ENCODE measurements at places on chromosomes 7 and 10. TPM values are rescaled to one million over a fixed set of nuclear protein-coding genes. Genes with fewer than 3 reads are reported as not detected.

DNA sequence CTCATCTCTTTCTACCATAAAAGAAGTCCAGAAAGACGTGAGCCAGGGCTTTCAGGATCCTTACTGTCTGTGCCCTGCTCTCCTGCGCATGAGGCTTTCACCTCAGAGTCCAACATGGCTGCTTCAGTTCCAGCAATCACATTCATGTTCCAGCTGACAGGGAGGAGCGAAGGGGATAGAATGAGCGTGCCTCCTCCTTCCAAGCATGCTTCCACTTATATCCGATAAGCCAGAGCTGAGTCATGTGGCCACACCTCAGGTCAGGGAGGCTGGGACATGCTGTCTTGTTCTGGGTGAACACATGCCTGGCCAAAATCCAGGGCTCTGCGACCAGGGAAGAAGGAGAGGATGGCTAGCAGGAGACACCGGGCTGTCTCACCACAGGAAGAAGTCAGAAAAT is 248.2 kb downstream of the SKAP2 start:
- no peak for DNase-seq

- DNase-seq, result no peak
These were observed 11.7 kb downstream of the ORC5 start for GRCh38 chr7:104196161-104196560.

GRCh38 chr10:36989233-36989632 is 136.2 kb upstream of the ANKRD30A start:
- no peak for DNase-seq

DNA sequence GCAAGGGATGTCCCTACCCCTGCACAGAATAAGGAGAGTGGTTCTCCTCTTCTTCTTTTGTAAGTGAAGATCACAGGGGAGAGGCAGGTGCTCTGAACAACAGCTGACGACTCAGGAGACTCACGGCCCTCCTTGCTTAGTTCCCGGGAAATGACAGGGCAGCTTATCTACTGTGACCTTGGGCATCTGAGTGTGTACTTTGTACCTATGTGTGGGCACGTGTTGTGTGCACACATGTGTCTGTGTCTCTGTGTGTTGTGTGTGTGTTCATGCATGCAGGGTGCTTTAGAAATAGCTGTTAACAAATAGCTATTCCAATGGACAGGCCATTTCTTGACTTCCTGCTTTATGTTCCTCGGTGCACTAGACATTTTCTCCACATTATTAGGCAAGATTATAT is 80.5 kb upstream of the NPS start:
- no peak for DNase-seq

GRCh38 chr7:133625046-133625445 is 372.2 kb downstream of the EXOC4 start:
- DNase-seq, result no peak

- no peak for DNase-seq
These were observed 1271.6 kb upstream of the SORCS1 start for GRCh38 chr10:108436096-108436495.

DNA sequence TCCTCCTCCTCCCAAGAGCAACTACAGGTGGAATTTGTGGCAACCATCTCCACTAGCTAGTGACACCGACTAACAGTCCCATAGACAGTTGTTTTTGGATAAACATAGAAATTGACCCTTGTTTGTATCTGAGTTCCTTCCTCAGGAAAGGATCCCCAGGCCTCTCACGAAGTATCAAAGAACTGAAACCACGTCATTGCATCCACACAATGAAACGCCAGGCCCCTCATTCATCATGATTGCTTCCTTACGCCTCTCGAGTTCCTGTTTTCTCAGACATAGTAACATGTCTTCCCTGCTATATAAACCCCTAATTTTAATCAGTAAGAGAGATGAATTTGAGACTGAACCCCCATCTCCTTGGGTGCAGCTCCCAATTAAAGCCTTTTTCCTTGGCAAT is 18.1 kb downstream of the SLC35G1 start:
- no peak for DNase-seq

GRCh38 chr7:24042028-24042427 is 242.0 kb upstream of the NPY start:
- no peak for DNase-seq

GRCh38 chr10:113578773-113579172 is 25.9 kb downstream of the HABP2 start:
- DNase-seq, result no peak

DNA sequence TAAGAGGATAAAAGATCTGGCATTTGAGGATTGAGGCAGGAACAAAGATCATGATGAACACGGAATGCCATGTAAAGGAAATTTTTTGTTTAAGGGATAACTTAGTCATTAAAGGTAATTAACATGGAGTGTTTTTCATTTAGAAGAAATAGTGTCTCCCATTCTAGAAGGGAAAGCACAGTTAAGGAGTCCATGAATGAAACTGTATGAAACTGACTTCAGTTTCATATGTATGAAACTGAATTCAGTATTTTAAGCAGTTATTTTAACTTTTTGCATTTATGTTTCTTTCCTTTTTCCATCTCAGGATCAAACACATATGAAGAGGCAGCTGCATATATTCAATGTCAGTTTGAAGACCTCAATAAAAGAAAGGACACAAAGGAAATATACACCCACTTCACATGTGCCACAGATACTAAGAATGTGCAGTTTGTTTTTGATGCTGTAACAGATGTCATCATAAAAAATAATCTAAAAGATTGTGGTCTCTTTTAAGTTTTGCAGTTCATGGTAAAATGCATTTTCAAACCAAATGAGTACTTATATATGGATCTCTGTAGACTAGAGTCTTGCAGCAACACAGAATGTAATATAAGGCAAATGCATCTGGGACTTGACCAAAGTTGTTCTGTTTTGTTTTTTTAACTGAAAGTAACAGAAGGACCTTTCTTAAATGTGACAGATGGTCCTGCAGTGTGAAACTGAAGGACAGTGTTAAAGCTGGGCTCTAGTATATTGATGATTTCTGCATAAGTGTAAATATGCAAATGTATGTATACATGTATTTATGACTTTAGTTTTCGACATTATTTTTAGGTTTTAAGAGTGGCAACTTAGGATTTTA is 82.6 kb downstream of the GNAI1 start:
- DNase-seq, result no peak

DNA sequence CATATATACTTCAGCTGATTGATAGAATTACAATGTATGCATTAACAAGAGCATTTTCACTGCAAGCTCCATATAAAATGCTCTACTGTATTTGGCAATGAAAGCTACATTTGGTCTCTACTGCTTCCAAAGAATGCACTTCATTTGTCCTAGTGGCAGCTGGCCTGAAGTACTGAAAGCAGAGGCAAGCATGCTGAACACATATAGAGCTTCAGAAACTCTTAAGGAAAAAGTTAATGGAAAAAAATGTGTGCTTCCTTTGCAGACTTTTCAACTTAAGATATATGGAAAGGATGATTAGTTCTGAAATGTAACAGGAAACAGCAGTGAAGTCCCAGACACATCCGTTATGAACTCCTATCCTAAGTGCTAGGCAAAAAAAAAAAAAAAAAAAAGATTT is 537.1 kb upstream of the POM121L12 start:
- no peak for DNase-seq

DNA sequence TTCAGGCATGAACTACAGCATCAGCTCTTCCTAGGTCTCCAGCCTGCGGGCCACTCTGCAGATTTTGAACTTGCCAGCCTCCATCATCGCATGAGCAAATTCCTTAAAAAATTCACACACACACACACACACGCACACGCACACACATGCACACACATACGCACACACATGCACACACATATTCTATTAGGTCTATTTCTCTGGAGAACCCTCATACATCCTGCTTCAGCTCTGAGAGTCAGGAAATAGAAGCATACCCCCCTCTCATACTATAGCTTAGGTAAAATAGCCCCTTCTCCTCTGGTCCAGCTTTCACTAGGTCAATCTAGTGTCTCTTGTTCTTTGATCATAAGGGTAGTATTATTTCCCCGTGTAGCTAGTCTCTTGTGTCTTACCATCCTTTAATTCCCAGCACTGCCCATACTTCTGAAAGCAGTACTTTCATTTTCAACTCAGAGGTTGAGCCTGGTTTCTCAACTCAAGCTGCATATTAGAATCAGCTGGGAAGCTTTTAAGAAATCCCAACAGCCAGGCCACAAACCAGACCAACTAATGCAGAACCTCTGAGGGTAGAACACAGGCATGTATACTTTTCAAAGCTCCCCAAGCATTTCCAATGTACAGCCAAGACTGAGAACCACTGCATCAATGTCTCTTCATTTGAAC is 30.9 kb upstream of the ITGB8 start:
- DNase-seq, result peak; percentile 34

DNA sequence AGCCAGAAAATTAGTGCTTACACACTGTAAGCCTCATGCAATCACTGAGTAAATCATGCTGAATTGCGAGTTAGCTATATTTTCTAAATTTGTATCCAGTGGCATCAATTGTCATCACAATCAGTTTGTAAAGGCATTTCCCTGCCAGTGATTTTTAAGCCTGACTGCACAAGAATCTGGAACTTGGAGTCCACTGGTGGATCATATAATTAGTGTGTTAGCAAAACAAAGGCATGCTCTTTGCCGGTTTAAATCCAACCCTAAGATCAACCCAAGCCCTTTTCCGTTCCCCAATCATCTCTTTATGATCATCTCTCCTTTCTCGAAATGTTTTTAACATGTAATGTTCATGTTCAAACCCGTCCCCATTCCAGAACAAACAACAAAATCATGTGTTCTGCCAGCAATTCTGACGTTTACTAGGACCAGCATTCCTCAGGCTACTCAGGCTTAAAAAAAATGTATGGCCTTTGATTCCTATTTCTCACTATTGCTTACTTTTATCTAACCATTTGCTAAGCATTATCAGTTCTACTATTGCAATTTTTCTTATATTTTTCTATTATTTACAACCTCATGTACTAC is 649.2 kb downstream of the SORCS1 start:
- DNase-seq, result peak; percentile 51

DNA sequence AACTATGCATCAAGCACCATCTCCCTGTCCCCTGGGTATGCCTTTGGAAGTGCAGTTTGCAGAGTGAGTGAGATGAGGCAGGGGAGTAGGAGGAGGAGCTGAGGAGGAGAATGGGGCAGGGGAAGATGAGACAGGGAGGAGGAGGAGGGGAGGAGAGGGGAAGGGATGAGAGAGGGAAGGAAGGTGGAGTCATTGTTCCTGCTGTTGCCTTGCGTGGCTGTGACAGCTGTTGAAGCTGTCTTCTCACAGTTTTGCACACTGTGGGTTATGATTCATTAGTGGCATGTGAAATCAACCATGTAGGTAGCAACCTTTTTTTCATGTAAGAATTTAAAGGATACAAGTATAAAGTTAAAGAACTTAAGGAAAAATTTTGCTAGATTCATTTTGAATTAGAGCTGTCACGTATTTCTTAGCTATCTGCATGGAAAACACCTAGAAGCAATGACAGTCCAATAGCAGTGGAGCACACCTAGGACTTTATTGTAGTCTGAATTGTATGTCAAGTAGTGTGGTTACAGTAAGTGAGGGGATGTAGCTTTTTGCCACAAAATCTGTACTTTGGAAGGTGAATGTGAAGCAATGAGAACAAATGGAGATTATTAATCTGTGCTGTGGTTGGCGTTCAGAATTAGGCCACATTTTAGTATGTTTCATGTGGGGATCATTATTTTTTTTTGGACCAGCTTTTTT is 21.7 kb downstream of the CCM2 start:
- DNase-seq, result peak; percentile 72

GRCh38 chr10:108411206-108411605 is 1246.7 kb upstream of the SORCS1 start:
- DNase-seq, result no peak

- no peak for DNase-seq
These were observed 20.5 kb downstream of the PIP4K2A start for GRCh38 chr10:22693860-22694259.

- no peak for DNase-seq
These were observed 124.8 kb downstream of the ACTR3B start for GRCh38 chr7:152884321-152884720.

- no peak for DNase-seq
These were observed 4.6 kb downstream of the CCDC136 start for GRCh38 chr7:128796327-128796726.

- DNase-seq, result no peak
These were observed 1162.9 kb downstream of the CNTNAP2 start for GRCh38 chr7:147279514-147279913.

DNA sequence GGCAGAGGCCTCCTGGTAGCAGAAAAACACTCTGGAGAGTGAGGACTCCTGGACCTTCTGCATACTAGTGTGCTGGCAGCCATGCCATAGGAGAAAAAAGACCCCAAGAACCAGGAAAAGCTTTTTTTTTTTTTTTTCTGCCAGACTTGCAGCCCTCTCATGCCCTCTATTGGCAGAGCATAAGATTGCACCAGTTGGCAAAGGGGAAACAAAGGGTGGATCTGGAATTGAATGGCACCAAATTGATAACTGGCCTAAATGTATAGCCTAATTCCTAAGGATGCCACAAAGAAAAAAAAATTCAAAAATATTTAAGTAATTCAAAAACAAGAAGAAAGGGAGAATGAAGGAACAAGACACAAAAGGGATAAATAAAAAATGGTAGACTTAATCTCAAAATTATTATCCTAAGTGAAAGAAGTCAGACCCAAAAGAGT is 112.5 kb upstream of the GHITM start:
- peak; percentile 4 for DNase-seq

- DNase-seq, result no peak
These were observed 320.3 kb downstream of the CCDC3 start for GRCh38 chr10:12681252-12681651.

DNA sequence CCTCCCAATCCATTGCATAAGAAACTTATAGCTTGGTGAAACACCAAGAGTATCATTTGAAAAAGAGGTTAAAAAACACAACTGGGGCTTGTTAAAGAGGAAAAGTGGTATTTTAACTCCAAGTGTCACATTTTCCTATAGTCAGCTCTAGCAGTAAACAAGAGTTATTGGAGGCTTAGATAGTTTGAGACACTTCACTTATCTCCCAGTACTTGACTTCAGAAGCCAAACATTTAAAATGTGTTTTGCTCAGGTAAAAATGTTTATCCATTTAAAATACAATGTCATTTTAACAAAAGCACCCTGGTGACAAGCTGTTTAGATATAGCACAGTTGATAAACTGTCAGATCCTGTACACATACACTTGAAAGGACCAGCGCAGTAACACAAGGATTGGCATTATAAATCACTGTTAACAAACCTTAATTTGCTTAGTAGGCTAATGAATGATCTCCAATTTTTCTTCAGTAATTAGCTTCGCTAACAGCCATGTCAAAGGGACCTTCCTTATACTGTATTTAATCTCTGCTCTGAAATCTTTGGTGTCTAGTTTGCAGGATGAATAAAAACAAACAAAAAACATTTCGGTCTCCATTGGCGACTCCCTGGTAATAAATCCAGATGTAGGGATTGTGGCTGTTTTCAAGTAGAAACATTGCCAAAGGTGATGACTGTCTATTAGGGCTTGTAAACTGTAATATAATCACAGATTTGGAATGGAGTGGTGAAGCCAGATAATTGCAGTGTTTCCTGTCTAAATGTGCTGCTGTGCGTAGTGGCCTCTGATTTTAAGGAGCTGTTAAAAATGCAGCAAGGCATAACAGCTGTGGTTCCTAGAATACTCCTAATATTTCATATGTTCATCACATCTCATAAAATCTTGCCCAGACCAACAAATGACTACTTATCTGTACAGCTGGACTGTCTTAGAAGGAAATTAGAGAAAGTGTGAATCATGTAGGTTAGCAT is 545.1 kb downstream of the AUTS2 start:
- no peak for DNase-seq

The AGK gene
- 31.9 TPM for total RNA-seq

The SPOCK2 gene
- 41.8 TPM for total RNA-seq

The NSUN6 gene
- total RNA-seq, result 8.0 TPM

The AKR1E2 gene
- 5.4 TPM for total RNA-seq

The PRPS1L1 gene
- total RNA-seq, result not detected

The GRID2IP gene
- total RNA-seq, result 0.69 TPM

The MYL10 gene
- total RNA-seq, result not detected

The ASZ1 gene
- total RNA-seq, result not detected

The SPDYE16 gene
- not detected for total RNA-seq

The CASTOR2 gene
- total RNA-seq, result 40.5 TPM

The ANKRD30A gene
- not detected for total RNA-seq

Data from renal cortical epithelial cell (primary cell).